SIG-M5 (cell line): ENCODE measurements at places on chromosomes 4 and X.

- DNase-seq: no peak
Measured at GRCh38 chr4:73139245-73139644, 69.7 kb upstream of the COX18 start.

DNA sequence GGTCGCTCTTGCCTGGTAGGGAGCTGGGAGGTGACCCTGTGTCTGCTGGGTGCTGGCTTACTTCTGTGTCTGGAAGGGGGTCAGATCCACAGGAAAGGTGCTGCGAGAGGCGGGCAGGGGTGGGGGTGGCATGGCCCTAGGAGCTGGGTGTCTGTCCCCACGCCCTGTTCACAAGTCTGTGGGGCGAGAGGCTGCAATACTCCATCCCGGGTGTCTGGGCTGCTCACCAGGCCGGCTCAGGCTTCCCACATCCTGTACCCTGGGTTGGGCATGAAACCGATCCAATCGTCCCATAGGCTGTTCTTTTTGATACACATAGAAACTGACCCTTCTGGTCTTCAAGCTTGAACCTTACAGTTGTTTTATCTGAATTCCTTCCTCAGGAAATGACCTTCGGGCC lies 993 bp upstream of the CTAG2 start:
- no peak for DNase-seq

DNA sequence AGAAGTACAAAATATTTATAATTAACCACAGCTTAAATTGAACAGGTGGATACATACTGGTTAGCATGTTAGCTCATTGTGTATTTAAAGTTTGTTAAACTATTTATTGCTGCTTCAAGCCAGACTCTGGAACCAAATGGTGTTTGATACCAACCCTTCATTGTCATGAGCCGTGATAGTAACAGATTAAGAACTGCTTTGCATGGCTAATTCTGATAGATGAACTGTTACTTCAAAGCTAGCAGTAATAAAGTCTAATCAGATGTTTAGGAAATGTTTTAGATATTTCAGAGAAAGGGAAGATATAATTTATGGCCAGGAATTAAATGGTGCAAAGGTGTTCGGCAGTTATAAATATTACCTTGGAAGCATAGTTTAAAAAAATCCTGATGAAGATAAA lies 676.1 kb upstream of the ATOH1 start:
- DNase-seq: no peak

- no peak for DNase-seq
Measured at GRCh38 chrX:46715530-46715929, 43.4 kb downstream of the SLC9A7 start.

DNA sequence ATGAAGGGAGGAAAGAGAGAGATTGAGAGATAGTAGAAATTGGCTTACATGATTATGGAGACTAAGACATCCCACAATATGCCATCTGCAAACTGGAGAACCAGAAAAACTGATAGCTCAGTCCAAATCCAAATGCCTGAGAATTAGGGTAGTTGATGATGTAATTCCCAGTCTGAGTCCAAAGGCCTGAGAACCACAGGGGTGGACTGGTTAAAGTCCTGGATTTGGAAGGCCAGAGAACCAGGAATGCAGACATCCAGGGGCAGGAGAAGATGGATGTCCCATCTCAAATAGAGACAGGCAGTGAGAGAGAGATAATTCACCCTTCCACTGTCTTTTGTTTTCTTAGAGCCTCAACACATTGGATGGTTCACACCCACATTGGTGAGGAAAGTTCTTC lies 345.7 kb upstream of the SPANXN4 start:
- DNase-seq: no peak

DNA sequence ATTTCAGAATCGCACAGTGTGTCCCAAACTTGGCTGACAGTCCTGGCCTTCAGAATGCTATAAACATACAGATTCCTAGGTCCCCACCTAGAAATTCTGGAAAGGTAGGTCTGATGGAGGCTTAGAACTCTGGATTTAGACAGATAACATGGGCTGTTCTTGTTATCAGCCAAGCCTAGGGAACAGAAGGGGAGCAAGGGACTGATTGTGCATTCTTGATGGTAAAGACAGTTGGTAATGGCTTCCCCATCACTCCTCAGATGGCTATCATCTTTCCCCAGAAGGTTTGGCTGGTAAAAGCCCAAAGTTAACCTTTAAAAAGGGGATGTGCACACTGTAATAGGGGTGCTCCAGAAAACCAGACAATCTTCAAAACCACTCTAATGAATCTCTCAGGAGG lies 35.7 kb downstream of the DIPK2B start:
- no peak for DNase-seq

- DNase-seq: no peak
Measured at GRCh38 chr4:14695095-14695845, 307.0 kb upstream of the CPEB2 start.

- no peak for DNase-seq
Measured at GRCh38 chrX:150163221-150163930, 199.7 kb upstream of the MAMLD1 start.

GRCh38 chr4:169397762-169398161 lies 127.0 kb upstream of the SH3RF1 start:
- no peak for DNase-seq

GRCh38 chrX:34961662-34962061 lies 19.1 kb downstream of the FAM47B start:
- no peak for DNase-seq

DNA sequence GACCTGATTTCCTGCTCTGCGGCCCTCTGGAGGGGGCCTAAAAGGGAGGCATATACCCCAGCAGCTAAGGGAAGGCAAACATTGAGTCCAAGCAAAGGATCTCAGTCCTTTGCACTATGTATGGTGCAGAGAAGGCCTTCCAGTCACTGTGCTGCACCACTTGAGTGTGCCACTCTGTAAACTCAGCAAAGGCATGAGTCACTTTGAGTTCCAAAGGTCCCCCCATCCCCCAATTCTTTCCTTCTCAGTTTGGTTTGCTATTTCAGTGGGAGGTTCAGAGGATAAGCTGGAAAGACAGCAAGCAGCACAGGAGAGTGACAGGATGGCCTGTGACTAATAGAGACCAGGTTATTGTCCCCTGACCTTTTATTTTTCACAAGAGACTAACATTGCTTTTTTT lies 131.3 kb downstream of the FHDC1 start:
- no peak for DNase-seq

DNA sequence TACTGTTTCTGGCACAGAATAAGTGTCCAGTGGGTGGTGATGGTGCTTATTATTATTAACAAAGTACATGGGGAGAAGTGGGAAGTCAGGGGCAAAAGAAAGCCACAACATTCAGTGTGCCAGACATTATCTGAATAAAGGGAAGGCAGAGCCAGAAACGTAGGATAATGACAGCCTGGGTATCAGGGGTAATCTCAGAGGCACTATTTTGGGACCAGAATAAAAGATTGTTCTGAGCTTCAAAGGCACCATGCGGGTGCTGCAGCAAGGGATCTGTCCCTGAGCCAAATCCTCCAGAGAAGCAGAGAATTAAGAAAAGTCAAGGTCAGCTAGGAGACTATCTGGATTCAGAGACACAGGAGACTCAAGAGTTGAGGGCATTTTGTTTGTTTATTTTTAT lies 328.8 kb upstream of the GATB start:
- no peak for DNase-seq

GRCh38 chr4:14452001-14452400 lies 550.3 kb upstream of the CPEB2 start:
- no peak for DNase-seq

DNA sequence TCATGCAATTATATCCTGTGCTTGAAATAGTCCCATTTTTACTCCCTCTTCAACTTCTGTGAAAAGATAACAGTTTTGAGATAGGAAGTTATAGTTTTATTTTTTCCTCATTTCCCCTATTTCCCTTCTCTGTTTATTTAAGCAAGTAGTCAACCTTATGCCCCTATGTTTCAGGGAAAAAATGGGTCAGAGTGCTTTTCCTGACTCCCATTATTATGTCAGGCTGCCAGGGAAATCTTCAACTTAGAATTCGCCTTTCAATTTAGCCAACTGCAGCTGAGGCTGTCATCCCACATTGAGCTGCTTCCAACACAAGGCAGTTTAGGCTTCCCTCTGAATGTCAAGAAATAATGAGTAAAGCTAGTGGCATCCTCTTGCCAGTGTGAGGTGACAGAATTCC lies 42.3 kb downstream of the NXT2 start:
- DNase-seq: no peak

GRCh38 chr4:162645381-162645780 lies 481.6 kb upstream of the FSTL5 start:
- no peak for DNase-seq

- DNase-seq: no peak
Measured at GRCh38 chrX:1453395-1453783, 680 bp upstream of the ASMTL start.

GRCh38 chr4:41334182-41334581 lies 77.5 kb downstream of the UCHL1 start:
- DNase-seq: no peak

- DNase-seq: no peak
Measured at GRCh38 chr4:25632135-25632534, 23.5 kb upstream of the SLC34A2 start.

DNA sequence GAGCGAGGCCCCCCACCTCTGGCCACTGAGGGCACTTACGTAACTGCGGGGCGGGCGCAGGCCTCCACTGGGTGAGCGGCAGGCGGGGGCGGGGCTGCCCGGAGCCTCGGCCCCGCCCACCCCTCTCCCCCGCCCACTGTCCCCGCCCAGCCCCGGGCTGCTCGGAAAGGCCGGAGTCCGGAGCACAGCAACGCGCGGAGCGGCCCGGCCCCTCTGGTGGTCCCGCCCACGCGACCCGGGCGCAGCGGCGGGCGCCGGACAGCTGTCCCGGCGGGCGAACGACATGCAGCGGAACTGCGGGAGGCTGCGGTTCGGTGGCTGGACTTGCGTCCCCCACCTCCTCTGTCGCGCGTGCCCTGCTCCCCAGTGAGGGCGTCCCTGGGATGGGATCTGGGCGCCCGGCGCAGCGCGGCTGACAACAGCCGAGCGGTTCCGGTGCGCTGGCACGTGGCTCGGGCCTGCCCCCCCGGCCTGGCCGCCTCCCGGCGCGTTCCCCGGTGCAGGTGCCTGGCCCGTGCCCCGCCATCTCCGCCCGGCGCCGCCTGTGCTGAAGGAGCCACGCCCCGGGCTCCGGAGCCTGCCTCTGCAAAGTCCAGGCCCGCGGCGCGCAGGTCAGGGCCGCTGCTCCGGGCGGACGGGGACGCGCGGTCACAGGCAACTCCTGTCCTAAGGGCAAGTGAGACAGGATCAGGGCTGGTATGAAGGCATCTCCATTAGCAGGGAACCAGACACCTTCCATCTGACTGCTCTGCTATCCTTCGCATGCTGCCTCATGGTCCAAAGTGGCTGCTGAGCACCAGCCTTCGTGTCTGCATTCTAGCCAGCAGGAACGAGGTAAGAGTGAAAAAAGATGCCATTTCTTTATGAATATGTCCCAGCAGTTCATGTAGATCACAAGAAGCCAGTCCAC lies 21.8 kb upstream of the JAKMIP1 start:
- no peak for DNase-seq

DNA sequence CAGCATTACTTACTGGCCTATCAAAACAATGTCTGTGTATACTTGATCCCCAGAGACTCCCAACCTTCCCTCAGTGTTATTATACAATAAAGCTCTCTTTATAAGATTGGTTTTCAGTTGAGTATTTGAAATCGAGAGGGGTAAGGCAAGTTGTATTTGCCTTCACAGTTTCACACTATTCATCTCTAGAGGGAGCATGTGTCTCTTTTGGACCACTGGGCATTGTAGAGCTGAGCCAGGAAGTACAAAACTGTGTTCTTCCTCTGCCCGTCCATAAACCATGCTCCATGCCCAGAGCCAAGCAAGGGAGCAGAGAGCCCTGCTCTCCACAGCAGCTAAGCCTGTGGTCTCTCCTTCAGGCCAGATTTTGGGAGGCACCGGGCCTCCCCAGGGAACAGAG lies 61.5 kb upstream of the HHIP start:
- no peak for DNase-seq

- DNase-seq: no peak
Measured at GRCh38 chrX:70998411-70999027, 67.6 kb upstream of the SLC7A3 start.

- no peak for DNase-seq
Measured at GRCh38 chrX:135543924-135544323, 23.5 kb downstream of the INTS6L start.

DNA sequence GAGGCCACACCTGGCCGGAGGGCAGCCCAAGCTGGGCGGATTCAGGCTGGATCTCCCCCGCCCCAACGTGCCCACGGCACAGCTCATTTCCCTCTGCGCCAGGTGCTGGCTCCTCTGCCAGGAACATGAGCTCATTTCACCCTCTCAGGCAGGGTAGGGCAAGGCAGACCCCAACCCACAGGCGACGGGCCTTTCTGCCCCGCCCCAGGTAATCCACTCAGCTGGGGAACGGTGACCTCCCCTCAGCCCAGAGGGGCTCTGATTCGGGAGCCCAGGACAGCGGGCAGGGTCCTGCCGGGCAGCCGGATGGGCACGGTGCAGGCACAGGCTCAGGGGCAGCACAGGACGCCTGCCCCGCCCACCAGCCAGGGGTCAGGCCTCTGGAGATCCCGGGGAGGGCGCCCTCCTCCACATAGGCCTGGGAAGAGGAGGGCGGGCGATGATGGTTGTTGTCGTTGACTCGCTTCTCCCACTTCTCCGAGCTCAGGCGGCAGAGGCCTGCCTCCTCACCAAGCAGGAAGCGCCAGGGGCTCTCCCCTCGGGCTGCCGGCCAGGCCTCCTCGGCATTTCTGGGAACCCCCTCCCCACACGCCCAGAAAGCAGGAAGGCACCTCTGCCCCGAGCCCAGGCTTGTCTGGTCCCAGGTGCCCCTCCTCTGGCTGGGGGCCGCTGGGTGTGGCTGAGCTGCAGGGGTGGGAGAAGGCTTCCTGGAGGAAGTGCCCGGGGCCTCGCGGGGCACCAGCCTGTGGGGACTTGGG lies 31.1 kb downstream of the TACC3 start:
- no peak for DNase-seq
